ENCODE measurements at places on chromosomes 6 and 20. TPM values are rescaled to one million over a fixed set of nuclear protein-coding genes. Genes with fewer than 3 reads are reported as not detected.

DNA sequence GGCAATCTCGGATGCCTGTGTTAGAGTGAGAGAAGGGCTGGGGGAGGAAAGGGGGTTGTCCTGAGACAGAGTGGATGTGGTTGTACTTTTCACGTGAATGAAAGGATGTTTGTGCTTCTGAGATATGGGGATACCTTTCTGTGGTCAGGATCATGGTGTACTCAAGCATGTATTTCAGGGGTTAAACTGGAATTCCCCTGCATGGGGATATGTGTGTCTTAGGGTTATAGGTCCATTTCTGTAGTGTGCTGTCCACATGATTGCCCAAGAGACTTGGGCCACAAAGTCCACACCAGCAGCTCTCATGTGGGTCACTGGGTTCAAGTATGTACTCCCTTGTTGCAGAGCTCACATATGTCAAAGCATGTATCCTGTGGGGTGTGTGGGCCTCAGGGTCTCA, 10.5 kb downstream of the SYNGAP1 start:
- no peaks in the 10 kb centered on the region for H3K36me3 ChIP-seq
- H3K27me3 ChIP-seq = no peaks in the 10 kb centered on the region
- DNase-seq = no peak

DNA sequence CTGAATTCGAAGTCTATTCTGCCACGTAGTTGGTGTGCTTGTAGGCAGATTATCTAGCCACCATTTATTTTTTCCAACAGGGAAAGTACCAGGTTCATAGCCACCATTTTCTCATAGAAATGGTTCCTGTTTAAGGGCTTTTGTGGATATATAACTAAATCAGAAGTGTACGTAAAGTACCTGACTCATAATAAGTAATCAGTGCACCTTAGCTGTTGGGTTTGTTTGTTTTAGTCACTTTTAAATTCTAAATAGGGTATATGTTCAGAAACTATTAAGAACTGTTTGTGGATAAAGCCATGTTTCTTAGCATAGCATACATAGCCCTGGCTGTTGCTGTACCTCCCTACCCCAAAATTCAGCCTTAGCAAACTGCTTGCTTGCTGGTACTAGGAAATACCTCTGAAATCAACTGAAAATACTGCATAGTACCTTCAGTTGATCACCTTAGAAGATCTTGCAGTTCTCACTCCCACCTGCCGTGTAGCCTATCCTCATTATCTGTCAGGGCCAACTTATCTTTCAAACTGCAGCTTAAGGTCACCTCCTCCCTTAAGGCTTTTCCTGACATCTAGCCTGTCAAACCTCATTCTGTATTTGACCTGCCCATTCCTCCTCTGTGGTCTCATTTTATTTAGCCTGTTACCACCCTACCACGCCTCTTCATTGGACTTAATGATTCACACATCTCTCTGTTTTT, 44.6 kb upstream of the COL10A1 start:
- H3K27ac ChIP-seq = no peak overlapping the region
- no peak for DNase-seq
- H3K4me3 ChIP-seq = no peak overlapping the region

- H3K4me3 ChIP-seq = peak overlapping the region; percentile 63
- peaks cover 3% of the 10 kb centered on the region for H3K4me1 ChIP-seq
- no peak for DNase-seq
- H3K36me3 ChIP-seq = no peaks in the 10 kb centered on the region
Observed at GRCh38 chr6:151690768-151691562, 116.5 kb upstream of the ESR1 start.

DNA sequence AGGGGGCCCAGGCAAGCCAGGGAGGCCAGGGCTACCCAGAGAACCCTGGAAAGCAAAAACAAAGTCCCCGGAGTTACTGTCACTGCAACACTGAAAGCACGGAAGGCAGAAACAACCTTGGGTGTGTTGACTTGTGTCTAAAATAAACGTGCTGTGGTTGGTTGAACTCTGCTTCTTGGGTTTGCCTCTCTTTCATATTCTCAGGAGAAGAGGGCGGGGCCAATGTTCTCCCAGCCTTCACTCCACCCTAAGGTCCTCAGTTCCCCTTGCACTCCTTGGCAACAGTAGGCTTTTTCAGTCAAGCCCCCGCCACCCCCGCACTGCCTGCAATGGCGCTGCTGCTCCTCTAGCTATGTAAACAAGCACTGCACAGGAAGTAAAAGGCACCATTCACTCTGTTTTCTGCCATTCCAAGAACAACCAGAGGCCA, 60.9 kb downstream of the COL9A1 start:
- no peak overlapping the region for H3K4me3 ChIP-seq
- H3K4me1 ChIP-seq = no peaks in the 10 kb centered on the region
- H3K27ac ChIP-seq = no peak overlapping the region
- no peaks in the 10 kb centered on the region for H3K27me3 ChIP-seq
- H3K36me3 ChIP-seq = no peaks in the 10 kb centered on the region

DNA sequence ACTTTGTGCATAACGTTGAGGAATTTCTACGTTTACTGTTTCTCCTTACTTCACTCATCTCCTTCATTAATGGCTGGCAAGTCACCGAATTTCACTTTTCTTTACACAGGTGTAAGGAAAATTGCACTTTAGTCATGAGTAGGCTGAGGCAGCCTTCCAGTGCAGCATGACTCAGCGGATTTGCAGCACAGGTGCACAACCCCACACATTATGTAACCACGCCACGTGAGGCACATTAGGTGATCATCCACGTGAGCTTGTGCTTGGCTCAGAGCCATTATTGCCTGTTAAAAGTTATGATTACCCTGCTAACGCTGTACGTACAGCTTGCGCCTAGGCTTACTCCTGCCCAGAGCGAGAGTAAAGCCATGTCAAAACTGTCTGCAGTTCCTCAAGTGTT, 158.8 kb downstream of the NKAIN2 start:
- H3K36me3 ChIP-seq = no peaks in the 10 kb centered on the region
- DNase-seq = no peak
- H3K4me1 ChIP-seq = peaks cover 14% of the 10 kb centered on the region
- H3K4me3 ChIP-seq = no peak overlapping the region
- H3K27ac ChIP-seq = no peak overlapping the region
- no peaks in the 10 kb centered on the region for H3K27me3 ChIP-seq

DNA sequence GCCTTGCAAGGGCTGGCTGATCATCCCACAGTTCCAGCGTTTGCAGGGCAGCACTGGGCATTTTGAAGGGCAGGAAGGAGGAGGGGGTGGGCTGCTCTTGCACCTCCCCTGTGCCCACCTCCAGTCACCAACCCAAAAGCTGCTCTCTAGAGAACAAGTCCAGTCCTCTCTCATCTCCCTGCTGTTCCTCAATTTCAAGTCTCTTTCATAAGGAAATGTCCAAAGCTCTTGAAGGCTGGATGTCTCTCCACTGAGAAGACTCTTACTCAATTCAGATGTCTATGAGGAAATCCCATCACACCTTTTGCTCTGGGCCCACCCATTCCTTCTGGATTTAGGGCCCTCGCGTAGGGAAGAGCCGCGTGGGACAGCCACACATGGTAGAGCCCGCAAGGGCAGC, 31.7 kb downstream of the WRNIP1 start:
- H3K36me3 ChIP-seq = no peaks in the 10 kb centered on the region
- H3K4me3 ChIP-seq = no peak overlapping the region
- no peak overlapping the region for H3K27ac ChIP-seq
- no peak for DNase-seq

- peak overlapping the region; percentile 86 for H3K27ac ChIP-seq
- no peaks in the 10 kb centered on the region for H3K36me3 ChIP-seq
- DNase-seq = peak; percentile 81
- no peak overlapping the region for H3K4me3 ChIP-seq
- H3K27me3 ChIP-seq = no peaks in the 10 kb centered on the region
Observed at GRCh38 chr6:34324738-34325444, 67.6 kb downstream of the NUDT3 start.

DNA sequence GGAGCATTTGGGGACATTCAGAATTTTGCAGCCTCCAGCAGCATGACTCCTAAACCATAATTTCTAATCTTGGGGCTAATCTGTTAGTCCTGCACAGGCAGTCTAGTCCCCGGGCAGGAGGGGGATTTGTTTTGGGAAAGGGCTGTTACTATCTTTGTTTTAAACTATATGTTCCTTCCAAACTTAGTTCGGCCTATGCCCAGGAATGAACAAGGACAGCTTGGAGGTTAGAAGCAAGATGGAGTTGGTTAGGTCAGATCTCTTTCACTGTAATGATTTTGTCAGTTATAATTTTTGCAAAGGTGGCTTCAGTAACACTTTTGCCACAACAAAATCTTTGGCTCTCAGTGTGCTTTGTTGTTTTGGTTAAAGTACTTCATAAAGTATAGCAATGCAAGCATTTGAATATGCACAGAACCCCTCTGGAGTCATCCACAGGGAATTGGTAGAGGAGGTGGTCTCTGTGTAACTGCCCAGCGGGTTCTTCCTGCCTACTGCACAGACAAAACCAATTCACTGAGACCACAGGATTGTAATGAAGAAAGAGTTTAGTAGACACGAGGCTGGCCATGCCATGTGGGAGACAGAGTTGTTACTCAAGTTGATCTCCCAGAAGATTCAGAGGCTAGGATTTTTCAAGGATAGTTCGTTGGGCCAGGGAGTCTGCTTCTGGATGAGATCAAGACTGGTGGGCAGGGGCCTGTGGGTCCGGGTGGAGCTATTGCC, 224.1 kb upstream of the MYLIP start:
- H3K27ac ChIP-seq = no peak overlapping the region
- no peaks in the 10 kb centered on the region for H3K4me1 ChIP-seq
- no peak for DNase-seq
- no peak overlapping the region for H3K4me3 ChIP-seq
- no peaks in the 10 kb centered on the region for H3K27me3 ChIP-seq

The NRSN2 gene
- 5.0 TPM for total RNA-seq

The SIGLEC1 gene
- 6.2 TPM for total RNA-seq

The PREX1 gene
- total RNA-seq = 7.2 TPM

The PPP1R16B gene
- 5.2 TPM for total RNA-seq

The CLDN20 gene
- total RNA-seq = not detected

The RWDD2A gene
- 2.3 TPM for total RNA-seq

Data from psoas muscle (tissue), 8 donors.